Caco-2 (cell line): ENCODE measurements at places on chromosomes 1 and 21. TPM values are rescaled to one million over a fixed set of nuclear protein-coding genes. Genes with fewer than 3 reads are reported as not detected.

DNA sequence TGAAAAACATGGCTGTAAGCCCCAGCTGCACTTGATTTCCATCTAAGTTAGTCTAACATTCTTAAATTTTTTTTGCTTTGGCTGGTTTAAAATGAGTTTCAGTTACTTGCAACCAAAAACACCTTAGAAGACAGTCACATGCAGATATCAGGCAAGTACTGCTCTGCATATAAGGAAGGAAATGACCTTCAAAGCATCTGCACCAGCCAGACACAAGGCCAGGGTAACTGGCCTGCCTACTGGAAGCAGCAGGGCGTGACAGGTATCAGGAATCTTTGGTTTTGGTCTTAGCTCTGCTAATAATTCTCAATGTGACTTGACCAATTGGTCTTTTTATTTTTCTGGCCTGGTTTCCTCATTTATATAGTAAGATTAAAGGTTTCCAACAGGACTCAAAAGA, 33.5 kb downstream of the SCYL3 start:
- peaks cover 1% of the 10 kb centered on the region; the same call in 1 of the 2 replicates for H3K36me3 ChIP-seq
- H3K27ac ChIP-seq, result no peak overlapping the region
- H3K27me3 ChIP-seq, result no peaks in the 10 kb centered on the region
- H3K4me1 ChIP-seq, result no peaks in the 10 kb centered on the region

The RAB29 gene
- total RNA-seq, result 11.0 and 11.9 TPM in 2 replicates

The POTED gene
- total RNA-seq, result not detected in 2 replicates

The C1orf210 gene
- total RNA-seq, result 7.8 and 9.6 TPM in 2 replicates

The RUSC1 gene
- 44.1 and 44.4 TPM in 2 replicates for total RNA-seq
